Neural progenitor cell (in vitro differentiated cells): ENCODE measurements at places on chromosomes 1 and 21. TPM values are rescaled to one million over a fixed set of nuclear protein-coding genes. Genes with fewer than 3 reads are reported as not detected.

- no peak for DNase-seq
These were observed 5.6 kb upstream of the ADAMTSL4 start for GRCh38 chr1:150543500-150544143.

DNA sequence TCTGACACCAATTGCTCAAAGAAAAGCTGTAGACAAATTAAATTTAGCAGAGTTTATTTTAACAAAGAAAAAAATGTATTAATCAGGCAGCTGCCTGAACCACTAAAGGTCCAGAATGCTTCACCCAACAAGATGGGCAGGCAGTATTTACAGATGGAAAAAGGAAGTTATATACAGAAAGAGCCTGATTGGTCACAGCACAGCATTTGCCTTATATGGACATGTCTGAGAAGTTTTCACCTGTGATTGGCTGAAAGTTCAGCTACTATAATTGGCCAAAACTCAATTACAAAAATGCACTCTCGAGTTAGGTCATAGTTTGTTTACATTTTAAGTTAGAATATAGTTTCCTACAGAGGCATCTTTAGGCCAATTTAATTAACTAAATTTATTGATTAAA is 15.1 kb upstream of the FMO1 start:
- DNase-seq = no peak

- no peak for DNase-seq
These were observed 22.9 kb downstream of the ELAPOR1 start for GRCh38 chr1:109136766-109137165.

- DNase-seq = no peak
These were observed 6.4 kb downstream of the MAN1C1 start for GRCh38 chr1:25623007-25623406.

GRCh38 chr1:182968836-182969734 is 16.1 kb upstream of the SHCBP1L start:
- DNase-seq = no peak

- DNase-seq = no peak
These were observed 25.5 kb downstream of the RAP1GAP start for GRCh38 chr1:21643624-21644023.

GRCh38 chr1:246565751-246566127 is 322 bp downstream of the TFB2M start:
- DNase-seq = peak; percentile 85

DNA sequence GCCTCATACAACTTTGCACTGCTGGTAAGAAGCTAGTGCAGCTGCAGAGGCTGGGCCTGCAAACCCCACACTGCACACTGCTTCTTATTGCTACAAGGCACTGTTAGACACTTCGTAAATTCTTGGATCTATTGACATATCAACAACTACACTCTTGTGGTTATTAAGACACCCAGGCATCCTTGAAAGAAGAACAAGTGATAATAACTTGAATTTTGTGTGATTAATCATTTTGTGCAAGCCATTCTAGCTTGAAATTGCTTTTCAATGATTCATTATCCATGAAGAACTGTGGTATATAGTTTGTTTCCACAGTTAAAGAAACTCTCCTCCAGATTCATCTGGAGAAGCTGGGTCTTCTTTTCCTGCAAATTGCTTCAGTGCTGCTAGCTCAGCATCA is 33.7 kb upstream of the IFI44L start:
- DNase-seq = no peak

DNA sequence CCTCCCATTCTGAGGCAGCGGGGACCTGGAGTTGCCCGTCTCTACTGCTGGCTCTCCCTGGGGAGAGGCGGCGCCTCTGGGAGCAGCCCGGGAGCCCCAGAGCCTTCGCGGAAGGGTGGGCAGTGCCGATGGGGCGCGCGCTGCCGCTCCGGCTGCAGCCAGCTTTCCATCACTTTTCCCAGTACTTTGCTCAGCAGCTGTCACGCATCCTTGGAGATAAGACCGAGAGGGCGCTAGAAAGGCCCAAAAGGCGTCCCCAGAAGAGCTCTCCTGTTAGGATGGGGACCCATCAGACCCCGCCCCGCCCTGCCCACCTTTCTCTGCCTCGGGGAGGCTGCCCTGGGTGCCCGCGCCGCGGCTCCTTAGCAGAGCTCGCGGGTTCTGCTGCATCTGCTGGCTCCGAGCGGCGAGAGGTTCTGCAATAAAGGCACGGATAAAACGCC is 534 bp downstream of the KCNH1 start:
- peak; percentile 63 for DNase-seq

DNA sequence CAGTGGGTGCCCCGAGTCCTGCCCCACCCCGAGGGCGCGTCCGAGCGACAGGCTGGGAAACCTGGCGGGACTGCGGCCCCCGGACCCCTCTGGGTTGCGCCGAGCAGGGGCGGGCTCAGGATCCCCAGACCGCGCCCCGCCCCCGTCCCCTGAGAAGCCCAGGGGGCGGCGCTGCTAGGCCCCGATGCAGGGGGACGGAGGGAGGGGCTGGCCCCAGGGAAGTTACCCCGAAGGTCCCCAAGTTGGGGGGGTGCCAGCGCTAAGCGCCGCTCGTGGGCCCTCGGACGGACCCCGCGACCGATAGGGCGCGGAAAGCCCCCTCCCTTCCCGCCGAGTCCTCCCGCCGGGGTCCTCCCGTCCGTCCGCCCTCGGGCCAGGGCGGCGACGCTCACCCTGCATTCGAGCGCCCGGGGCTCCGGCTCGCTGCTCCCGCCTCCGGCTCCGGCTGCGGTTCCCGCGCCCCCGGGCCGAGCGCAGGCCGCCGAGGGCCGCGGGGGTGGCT is 414 bp downstream of the GPR153 start:
- DNase-seq = peak; percentile 69

- DNase-seq = no peak
These were observed 9.6 kb upstream of the RLF start for GRCh38 chr1:40151457-40152079.

- no peak for DNase-seq
These were observed 114.5 kb downstream of the LRRC40 start for GRCh38 chr1:70090875-70091274.

DNA sequence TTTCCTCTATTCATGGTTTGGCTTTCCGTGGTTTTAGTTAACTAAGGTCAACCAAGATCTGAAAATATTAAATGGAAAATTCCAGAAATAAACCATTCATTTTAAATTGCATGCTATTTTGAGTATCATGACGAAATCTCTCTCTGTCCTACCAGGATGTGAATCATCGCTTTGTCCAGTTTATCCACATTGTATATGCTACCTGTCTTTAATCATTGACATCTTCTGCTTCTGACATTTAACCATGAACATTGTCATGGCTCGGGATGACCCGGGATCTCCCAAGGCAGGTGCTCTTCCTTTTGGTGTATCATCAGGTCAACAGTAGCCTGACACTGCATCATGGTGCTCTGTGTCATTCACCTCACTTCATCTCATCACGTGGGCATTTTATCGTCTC is 125.5 kb upstream of the HNRNPU start:
- DNase-seq = no peak

DNA sequence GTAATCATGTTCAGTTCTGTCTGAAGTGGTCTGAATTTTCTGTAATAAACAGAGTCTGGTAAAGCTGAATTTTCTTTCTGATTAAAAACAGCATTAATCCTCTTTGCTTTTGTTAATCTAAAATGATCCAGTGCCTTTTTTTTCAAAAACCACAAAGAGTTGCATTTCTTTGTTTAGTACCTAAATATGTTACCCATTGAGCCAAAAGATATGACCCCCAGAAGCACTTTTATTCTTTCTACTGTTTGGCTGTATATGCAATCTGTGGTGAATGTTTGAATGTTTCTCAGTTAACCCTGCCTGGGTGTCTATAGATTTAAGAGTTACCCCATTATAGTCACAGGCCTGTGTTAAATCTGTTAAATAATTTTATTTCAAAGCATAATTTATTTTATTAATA is 394.8 kb downstream of the PTPRC start:
- DNase-seq = no peak

DNA sequence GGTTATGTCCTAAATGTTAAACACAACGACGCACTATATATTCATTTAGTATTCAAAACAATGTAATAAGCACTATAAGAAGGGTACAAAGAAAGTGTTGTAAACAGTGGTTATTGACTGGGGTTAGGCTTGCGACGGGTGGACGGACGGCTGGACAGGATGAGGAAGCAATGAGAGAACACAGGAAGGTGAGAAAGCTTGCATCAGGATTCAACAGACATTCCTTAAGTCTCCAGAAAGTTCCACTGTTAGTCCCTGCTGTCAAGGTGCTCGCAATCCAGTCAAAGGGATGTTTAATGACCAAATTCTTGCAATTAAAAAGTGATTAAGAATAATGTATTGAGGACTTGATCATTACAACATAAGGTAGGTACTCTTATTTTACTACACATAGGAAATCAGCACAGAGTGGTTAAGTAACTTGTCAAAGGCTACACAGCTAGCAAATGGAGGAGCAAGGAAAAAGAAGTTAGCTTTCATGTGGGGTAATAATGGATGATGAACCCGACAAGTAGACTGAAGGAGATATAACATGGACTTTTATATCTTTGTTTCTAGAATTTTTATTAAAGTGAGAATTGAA is 994 bp upstream of the ACBD6 start:
- no peak for DNase-seq

GRCh38 chr1:172112576-172112975 is 271.3 kb downstream of the DNM3 start:
- no peak for DNase-seq

DNA sequence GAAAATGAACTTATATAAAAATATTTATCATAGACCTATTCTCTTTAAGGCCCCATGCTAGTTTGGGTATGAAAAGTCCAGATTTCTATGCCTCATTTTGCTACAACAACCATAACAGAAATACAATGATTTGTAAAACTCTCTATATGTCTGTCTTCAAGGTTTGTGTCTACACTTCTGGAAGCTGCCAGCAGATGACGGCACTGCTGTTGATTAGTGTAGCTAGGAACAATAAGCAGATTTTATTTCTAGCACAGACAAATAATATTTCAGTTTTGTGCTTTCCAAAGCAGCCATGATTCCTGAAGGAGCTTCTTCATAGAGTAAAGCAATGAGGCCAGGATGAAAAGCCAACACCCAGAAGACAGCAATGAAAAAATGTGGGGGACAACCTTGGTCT is 779.6 kb upstream of the ADGRL2 start:
- DNase-seq = no peak

DNA sequence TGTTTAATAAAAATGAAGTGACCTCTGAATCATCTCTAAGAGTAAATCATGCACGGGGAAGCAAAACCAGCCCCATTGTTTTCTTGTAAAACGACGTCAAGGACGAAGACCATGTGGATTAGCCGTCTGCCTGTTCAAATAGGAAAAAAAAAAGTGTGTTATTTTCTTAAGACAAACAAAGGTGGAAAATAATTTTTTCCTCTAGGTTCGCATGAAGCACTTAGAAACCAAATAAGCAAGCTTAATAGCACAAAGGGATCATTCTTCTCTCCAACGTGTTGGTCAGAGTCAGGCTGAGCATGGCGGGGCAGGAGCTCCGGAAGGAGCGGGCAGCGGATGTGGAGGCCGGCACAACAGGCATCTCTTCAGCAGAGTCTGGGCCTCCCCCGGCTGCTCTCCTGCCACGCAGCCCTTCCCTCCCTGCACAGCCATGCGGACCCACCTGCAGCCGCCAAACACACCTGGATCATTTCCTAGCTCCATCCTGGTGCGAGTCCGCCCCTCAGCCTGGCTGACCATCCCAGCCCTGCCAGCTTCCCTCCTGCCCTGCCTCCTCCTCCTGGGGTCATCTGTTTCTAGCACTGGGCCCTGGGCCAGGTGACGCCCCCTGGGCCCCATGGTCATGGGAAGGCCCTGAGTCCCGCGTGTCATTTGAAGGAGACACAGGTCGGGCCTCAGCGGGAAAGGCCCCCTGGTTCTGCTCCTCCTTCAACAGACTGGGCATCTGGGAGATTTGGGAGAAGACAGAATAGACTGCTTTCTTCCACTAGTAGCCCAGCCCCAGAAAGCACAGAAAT is 40.2 kb downstream of the MX1 start:
- DNase-seq = no peak

- DNase-seq = no peak
These were observed 24.8 kb downstream of the RNF19B start for GRCh38 chr1:32939655-32940371.

GRCh38 chr21:31475223-31475622 is 131.2 kb upstream of the TIAM1 start:
- DNase-seq = no peak

GRCh38 chr1:172108161-172108893 is 267.0 kb downstream of the DNM3 start:
- DNase-seq = no peak

DNA sequence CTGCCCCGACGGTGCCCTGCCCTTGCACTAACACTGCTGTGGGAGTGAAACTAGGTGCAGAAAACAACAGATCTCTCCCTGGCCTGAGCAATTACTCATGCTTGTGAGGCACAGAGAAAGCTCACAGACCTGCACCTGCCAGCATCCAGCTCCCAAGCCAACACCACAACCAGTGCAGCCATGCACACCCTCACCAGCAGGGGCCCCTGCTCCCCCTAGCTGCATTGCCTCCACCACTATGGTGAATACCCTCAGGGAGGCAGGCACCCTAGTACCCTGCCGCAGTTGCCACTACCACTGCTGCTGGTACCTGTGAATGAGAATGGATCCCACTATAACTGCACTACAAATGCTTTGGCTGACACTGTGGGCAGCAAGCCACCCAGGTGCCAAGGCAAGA is 7.1 kb upstream of the DIRAS3 start:
- no peak for DNase-seq

DNA sequence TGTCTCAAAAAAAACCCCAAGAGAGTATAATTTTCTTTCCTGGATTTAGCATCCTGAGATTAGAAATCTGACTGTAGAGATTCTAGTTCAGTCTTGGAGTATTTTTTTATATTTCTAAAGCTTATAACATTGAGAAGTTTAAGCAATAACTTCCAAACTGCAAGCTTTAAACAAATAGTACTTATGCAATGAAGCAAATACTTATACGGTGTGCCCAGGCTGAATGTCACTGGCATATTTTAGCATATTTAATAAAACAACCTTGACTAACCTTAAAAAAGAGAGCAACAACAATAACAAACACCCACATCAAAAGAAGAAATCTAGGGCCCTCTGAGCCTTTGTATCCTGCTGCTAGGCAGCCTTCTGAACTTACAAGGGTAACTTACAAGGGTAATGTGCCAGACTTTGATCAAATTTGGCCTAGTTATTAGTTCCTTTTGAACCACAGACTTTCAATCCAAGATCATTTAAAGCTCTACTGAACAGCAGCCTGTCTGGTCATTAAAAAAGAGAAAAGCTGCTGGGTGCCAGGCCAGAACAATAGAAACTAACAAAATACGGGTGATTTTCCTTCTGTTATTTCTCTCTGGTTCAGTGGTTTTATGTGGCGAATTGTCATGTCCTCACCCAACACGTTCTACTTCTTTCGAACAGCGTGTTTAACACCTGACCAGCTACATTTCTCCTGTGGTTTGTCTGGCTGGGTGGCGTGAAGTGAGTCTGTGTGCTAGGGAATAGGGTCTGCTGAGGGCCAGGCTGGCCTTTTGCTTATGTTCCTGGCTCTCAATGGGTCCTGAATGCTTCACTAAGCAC is 16.2 kb downstream of the MTOR start:
- DNase-seq = no peak

LRRC40 gene
- total RNA-seq = 48.6 and 88.1 TPM in 2 replicates

CDK18 gene
- 14.1 and 25.5 TPM in 2 replicates for total RNA-seq

SNX7 gene
- total RNA-seq = 33.9 and 46.7 TPM in 2 replicates

FAM20B gene
- total RNA-seq = 29.3 and 33.8 TPM in 2 replicates

SDHC gene
- 61.2 and 95.7 TPM in 2 replicates for total RNA-seq

CSF3R gene
- 0.56 TPM in 1 of 2 replicates, not detected in the other for total RNA-seq

OR10Z1 gene
- total RNA-seq = not detected in 2 replicates

CYP2J2 gene
- total RNA-seq = 0.07 and 0.19 TPM in 2 replicates

MYOG gene
- total RNA-seq = not detected in 2 replicates
